Stimulated activated CD8-positive, alpha-beta memory T cell treated with anti-CD3 and anti-CD28 coated beads, Interleukin-2, amount 100 ng/mL, for 1 hour (primary cell): ENCODE measurements at places on chromosomes 4 and X.

DNA sequence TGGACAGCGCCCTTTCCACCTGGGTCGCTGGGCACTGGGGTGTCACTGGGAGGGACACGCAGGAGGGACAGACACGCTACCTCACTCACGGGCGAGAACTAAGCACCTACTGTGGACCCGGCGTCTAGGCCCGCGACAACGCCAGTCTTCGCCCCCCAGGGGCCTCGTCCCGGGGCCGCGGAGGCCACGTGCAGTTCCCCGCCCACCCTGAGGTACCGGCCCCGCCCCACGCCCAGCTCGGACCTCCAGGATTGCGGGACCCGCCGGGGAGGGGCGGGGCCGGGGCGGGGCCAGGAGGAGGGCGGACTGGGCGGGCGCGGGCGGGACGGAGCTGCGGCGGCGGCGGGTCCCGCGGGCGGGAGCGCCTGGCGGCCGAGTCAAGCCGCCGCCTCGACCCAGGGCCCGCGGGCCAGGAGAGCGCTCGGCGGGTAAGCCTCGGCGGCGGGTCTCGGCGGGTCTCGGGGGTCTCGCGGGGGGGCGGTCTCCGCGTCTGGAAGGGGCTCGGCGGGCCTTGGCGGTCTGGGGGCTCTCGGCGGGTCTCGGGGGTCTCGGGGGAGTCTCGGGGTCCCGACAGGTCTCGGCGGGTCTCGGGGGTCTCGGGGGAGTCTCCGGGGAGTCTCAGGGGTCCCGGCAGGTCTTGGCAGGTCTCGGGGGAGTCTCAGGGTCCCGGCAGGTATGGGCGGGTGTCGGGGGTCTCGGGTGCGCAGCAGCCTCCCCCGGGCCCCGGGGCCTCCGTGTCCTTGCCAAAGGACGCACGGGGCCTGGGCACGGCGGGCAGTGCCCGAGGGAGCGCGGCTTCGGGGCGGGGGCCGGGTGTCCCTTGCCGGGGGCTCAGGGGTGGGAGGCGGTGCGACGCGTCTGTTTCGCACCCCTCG, at the start of gene SH3BP2:
Gene SH3BP2, plus strand, starts transcription at position 375 of the 875 bp plus-strand sequence. CDS start 27,533 bp downstream, outside the sequence.
- no peak for DNase-seq

GRCh38 chrX:150051096-150051495, 112.8 kb upstream of the EOLA2 start:
- DNase-seq, result no peak

DNA sequence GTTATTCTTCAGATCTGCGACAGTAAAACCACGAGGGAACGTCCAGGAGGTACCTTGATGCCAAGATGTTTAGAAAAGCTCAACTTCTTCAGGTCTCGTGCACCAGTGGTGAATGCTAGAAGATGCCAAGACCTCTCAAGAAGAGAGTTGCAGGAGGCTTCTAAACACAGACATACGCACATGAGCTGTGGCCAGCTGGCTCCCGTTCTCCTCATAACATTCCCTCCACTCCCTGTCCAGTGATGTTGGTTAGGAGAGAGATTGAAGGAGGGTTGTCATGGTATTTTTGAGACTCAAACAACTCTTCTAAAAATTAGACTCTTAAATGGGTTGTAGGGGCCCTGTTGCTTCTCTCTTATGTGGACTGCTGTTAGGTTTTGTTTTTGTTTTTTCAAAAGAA, 184.3 kb downstream of the QDPR start:
- no peak for DNase-seq

DNA sequence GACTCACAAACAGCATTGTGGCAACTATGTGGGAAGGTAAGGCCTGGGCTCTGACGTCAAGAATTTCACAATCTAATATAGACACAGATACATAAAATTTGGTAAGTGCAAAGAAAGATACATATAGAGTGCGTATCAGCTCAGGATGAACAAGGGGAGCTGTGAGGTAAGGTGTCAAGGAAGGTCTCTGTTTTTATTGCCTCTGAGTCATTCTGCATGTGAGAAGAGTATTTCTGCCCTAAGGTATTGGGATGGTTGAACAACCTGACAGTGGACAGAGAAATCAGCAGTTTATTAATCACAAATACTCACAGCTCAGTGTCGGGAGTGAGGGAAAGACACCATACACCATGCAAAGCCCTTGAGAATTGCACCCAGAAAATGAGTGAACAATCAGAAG, 89.8 kb downstream of the COMMD8 start:
- DNase-seq, result no peak

GRCh38 chrX:51955200-51955599, 61.8 kb downstream of the MAGED1 start:
- DNase-seq, result no peak

DNA sequence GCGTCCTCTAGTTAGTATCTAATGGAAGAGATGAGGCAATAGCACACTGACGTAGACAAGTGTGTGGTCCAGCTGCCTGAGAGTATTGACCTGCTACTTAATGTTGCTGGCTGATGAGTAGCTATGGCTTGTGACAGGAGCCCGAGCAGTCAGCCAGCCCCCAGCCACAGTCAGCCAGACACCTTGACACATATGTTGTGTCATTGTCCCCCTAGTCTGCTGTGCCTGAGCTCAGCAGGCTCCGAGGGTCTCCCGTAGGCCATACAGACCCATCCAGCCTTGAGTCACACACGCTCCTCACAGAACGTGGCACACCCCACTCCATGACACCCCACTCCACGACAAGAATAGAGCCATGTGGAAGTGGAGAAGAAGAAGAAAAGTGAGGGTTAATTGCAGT, 362.1 kb downstream of the UNC5C start:
- DNase-seq, result no peak

DNA sequence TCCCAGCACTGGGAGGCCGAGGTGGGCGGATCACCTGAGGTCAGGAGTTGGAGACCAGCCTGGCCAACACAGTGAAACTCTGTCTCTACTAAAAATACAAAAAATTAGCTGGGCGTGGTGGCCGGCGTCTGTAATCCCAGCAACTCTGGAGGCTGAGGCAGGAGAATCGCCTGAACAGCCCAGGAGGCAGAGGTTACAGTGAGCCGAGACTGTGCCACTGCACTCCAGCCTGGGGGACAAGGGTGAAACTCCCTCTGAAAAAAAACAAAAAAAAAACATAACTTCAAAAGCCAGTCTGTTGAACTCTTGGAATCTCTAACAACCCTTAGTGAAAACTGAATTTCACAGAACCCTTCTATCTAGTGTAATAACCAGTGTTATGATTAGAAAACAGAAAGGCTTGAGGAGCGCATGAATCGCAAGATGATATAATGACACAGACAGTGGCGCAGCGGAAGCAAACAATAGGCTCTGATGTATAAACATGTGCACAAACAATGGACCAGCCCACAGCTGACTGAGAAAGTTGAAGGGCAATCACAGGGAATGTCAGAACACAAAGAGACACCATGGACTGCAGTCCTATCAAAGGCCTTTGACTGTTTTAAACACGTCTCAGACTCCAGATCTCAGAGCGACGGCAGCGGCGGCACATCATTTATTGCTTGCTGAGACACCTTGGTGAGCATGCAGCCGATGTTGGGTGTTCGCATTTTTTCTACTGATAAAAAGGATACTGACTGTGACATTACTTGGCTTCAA, 81.6 kb downstream of the NSUN7 start:
- DNase-seq, result no peak

DNA sequence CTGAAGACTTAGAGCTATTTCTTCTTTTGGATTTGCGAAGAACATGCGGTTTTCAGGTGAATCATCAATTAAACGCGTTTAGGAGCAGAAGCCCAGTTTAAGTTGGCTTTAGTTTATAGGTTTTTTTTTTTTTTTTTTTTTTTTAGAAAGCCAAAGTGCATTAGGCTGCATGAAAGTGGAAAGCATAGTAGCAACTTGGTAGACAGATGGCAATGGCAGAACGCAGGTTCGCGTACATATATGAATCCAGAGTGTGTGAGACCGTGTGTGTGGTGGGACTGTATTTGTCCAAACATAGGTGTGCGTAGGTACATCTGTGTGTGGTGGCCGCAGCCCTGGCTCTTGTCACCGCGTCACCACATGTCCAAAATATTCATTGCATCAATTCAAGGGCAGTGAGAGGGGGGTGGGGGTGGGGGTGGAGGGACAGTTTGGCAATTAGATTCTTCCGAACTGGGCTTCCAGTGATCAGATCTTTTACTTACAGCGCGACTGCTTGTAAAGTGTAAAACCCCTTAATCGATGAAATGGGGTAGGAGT, 901 bp downstream of the JADE1 start:
- peak; percentile 9 for DNase-seq

DNA sequence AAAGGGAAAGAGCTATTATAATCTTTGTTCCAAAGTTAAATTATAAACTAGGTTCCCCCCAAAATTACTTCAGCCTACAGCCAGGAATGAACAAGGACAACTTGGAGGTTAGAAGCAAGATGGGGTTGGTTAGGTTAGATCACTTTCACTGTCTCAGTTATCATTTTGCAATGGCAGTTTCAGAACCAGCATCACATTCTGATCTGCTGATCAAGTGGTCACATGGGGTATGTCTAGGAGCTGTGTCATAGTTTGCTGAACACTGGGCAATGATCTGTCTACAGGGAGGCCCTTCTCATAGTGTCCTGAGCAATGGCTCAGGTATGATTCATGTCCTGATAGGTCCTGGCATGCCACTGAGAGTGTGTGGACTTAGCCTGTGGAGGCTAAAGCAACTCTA, 41.6 kb upstream of the XIAP start:
- DNase-seq, result no peak
